ENCODE measurements at places on chromosomes 12 and 14.

DNA sequence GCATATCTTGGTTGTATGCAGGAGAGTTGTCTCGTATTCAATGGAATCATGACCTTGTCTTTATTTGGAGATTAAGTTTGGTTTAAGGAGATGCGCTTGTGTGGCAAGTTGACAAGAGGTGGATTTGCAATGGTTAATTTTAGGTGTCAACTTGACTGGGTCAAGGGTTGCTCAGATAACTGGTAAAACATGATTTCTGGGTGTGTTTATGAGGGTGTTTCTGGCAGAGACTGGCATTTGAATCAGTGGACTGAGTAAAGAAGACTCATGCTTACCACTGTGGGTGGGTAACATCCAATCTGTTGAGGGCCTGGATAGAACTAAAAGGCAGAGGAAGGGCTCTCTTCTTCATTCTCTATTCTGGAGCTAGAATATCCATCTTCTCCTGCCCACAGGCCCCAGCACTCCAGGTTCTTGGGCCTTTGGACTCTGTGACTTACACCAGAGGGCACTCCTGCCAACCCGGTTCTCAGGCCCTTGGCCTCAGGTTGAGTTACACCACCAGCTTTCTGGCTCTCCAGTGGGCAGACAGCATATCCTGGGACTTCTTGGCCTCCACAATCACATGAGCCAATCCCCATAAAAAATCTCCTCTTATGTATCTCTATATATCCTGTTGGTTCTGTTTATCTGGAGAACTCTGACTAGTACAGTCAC lies 141.5 kb upstream of the ARID2 start:
- peak; percentile 59 for DNase-seq

DNA sequence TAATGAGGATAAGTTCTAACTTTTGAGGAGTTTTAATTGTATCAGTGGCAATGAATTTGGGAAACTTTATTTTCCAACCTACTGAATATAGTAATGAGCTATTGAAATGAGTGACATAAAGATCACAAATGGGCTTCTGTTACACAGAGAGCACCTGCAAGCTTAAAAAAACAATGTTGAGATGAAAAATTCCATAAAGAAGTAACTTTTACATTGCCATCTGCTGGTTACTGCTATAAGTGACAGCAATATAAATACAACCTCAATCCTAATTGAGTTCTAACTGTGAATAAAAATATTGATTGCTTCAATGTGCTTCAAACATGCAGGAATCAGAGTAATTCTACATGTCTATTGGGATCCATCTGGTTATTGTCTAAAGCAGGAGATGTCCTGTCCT lies 14.2 kb downstream of the WIF1 start:
- DNase-seq = peak; percentile 66

GRCh38 chr12:64801381-64801780 lies 23.1 kb upstream of the TBC1D30 start:
- peak; percentile 32 for DNase-seq

GRCh38 chr12:27580561-27581330 lies 56.7 kb downstream of the PPFIBP1 start:
- no peak for DNase-seq

GRCh38 chr12:96521895-96522682 lies 32.7 kb downstream of the CFAP54 start:
- DNase-seq = no peak

DNA sequence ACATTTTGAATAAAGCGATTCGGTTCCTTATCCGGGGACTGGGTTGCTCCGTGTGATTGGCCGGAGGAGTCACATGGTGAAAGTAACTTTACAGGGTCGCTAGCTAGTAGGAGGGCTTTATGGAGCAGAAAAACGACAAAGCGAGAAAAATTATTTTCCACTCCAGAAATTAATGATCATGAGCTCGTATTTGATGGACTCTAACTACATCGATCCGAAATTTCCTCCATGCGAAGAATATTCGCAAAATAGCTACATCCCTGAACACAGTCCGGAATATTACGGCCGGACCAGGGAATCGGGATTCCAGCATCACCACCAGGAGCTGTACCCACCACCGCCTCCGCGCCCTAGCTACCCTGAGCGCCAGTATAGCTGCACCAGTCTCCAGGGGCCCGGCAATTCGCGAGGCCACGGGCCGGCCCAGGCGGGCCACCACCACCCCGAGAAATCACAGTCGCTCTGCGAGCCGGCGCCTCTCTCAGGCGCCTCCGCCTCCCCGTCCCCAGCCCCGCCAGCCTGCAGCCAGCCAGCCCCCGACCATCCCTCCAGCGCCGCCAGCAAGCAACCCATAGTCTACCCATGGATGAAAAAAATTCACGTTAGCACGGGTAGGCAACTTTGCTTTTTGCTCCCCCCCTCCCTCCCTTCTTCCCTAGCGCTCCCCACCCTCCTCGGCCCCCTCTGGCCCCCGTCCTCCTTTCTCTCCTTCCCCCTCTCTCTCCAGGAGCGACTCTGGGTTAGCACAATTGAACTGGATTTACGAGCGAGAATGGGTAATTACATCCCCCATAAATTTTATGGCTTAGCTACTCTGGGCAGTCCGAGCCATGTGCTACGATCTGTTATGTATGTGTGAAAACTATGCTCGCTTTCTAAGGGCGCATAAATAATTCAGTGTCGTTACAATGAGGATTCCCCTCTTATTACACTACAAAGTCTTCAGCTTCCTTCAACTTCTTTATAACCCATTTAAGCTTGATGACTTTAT lies at the start of gene HOXC4:
Gene HOXC4, plus strand, starts transcription at position 85 of the 991 bp plus-strand sequence. Its CDS starts 88 bp downstream, at position 173.
- peak; percentile 26 for DNase-seq

GRCh38 chr14:41859336-41859735 lies 252.7 kb downstream of the LRFN5 start:
- no peak for DNase-seq

DNA sequence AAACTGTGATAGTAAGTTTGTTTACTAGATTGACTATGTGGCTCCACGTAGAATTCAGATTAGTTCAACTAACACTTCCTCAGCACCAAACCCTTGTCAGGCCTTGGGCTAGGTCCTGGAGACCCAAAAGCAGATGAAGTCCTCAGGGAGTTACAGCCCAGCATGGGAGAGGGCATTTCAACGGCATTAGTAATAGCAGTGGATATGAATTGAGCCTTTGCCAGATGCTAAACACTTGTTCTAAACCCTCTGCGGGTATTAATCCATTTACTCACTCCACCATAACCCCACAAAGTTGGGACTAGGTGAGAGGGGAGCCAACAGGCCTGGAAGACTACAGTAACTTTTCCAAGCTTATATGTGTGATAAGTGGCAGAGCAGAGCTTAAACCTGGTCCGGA lies 714.6 kb downstream of the DIO2 start:
- DNase-seq = no peak

GRCh38 chr14:78700236-78700635 lies 530.1 kb downstream of the NRXN3 start:
- DNase-seq = peak; percentile 28

DNA sequence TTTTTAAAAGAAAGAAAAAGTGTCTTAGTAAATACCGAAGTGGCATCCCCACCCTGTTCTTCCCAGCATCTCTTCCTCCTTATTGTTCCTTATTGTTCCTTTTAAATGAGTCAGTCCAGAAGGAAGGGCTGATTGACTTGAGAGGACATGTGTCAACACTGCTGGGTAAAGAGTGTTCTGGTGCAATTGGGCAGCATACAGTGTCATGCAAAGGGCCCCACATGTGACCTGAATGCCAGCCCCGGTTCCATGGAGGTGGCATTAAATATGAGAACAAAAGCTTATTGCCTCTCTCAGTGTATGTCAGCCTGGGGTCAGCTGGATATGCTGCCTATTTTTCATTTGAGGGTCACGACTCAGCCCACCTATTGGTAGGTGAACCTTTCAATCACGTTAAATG lies 58.9 kb upstream of the RIC8B start:
- DNase-seq = no peak

- no peak for DNase-seq
These were observed 122.0 kb downstream of the AACS start for GRCh38 chr12:125187148-125187745.

DNA sequence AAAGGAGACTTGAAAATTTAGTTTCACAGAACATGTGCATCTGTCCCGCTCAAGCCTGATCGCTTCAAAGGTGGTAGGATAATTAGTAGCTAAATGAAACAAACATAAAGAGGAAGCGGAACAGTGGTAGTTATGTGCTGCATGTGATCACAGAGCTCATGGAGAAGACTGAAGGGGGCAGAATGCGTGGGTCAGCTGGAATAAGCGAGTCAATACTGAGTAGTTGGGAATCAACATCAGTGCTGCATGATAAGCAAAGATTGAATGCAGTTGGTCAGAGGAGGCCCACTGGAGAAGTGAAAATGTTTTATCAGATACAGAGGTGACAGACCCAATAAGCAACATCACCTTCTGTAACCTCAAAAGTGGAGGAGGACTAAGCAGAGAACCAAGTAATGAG lies 95.1 kb upstream of the RFX4 start:
- DNase-seq = no peak

DNA sequence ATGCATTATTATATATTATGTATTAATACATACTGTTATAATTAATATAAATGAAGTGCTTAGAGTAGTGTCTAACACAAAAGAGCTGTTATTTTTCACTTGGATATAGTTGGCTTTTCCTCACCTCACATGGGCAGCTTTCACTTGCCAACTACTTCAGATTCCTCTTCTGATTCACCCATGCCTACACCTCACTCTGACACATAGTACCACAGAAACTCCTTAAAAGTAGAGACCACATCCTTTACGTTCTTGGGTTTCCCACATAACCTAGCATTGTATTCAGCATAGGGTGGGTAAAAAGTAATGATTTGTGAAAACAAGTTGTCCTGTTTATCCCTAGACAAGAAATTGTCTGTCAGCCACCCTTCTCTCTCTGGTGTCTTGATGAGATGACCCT lies 61.0 kb downstream of the DIO2 start:
- DNase-seq = no peak

DNA sequence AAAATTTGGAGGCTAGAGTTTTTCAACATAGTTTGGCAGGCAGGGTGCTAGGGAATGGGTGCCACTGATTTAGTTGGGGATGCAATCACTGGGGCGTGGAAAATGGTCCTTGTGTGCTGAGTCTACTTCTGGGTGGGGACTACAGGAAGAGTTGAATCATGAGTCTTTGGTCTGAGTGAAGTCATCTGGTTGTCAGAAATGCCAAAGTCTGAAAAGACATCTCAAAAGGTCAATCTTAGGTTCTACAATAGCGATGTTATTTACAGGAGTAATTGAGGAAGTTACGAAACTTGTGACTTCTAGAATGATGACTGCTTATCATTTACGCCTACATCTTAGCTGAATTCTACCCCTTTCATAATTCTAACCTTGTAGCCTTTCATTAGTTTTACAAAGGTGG lies 209.1 kb downstream of the NUBPL start:
- no peak for DNase-seq

DNA sequence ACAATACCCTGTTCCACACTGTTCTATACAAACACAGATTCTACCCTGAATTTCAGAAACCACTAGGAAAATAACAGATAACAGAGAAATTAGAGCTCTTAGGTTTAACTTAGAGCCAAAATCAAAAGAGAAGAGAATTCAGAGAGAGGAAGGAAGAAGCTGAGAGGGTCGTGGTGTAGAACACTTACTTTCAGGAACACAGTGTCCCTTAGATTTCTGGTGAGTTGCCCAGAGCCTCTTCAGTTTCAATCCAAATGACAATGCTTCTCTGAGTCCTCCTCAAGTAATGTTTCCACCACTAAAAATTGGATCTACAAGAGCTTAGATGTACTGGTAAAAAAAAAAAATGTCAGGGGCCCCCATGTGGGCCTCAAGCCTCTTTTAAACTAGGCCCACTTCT lies 2.6 kb downstream of the YAF2 start:
- no peak for DNase-seq

DNA sequence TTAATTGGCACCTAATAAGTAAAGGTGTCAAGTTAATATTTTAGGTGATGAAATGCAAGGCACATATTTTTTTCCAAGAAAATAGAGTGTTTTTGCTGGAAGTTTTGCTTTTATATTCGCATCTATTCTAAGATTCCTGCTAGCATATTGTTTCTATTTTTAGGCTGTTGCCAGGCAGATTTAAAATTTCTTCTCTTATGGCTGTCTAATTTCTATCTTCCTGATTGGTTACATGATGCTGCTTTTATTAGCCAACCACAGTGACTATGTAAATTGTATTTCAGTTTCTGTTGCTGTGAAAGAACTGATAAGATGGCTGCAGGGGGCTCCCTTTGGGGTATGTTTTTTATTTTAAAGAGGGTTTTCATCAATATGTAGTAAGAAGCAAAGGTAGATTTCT lies 42.7 kb downstream of the ATF7IP start:
- peak; percentile 63 for DNase-seq

GRCh38 chr12:130356222-130356621 lies 18.5 kb downstream of the PIWIL1 start:
- DNase-seq = peak; percentile 85

GRCh38 chr12:17976202-17976601 lies 113.8 kb downstream of the RERGL start:
- DNase-seq = peak; percentile 56

- DNase-seq = no peak
These were observed 21.1 kb downstream of the MOAP1 start for GRCh38 chr14:93163564-93163963.

DNA sequence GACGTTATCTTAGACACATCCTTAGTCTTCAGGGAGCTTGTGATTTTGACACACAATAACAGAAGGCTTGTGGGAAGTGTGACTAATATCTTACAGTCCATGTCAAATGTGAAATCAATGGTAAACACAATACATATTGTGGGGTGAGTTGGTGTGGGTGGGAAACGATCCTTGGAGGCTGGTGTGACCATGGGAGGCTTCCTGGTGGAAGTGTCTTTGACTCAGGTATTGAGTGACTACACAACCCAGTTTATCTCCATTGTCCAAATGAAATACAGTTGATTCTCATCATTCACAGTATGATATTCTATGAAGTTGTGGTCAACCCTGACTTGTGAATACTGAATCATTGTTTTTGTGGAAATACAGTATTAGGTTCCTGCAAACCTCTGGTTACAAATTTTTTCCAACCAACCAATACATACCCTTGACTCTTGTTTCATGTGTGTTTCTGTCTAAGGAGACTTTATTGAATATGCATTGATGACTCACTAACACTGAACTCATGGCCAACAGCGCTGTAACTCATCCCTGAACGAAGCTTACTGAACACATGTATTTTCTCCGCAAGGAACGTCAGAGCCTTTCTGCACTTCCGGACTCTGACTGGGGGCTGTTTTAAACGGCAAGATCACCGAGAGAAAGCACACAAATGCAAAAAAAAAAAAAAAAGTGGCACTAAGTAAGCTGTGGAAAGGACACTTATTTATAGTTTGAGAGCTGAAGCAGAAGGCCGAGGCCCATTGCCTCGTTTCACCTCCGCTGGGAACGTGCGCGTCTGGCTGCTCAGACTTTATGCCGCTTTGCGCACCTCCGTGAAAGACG lies 59.0 kb downstream of the CLMN start:
- DNase-seq = no peak

DNA sequence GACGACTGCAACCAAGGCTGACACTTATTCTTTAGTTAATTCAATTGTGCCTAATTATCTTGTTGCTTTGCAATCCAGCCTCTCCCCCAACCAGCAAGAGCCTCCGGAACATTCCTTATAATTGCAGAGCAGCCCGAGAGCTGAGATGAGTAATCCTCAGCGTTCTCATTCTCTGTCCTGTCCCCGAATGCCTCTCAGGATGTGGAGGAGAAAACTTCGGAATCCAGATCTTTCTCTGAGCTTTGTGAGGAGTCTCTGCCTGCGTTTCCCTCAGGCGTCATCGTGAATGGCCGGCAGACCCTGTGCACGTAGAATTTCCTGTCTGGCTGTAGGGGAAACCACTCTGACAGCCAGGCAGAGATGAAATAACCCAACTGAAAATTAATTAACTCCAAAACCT lies 160.5 kb upstream of the DIO3 start:
- no peak for DNase-seq

- DNase-seq = no peak
These were observed 294.8 kb upstream of the G2E3 start for GRCh38 chr14:30264161-30264560.
